CD4-positive, alpha-beta T cell treated with Interleukin-4 for 1 hour (primary cell): ENCODE measurements at places on chromosomes 12 and 14.
A peak's percentile ranks its signal among the peaks of the same experiment; 100 is the strongest.

GRCh38 chr12:49974677-49975317 lies 2.0 kb downstream of the AQP6 start:
- no peak for DNase-seq

GRCh38 chr14:74255281-74255680 lies 16.0 kb downstream of the VSX2 start:
- DNase-seq: no peak

- DNase-seq: no peak
These were observed 23.5 kb downstream of the RBMS2 start for GRCh38 chr12:56545023-56545604.

GRCh38 chr14:54451961-54452360 lies 10.8 kb upstream of the CNIH1 start:
- no peak for DNase-seq

DNA sequence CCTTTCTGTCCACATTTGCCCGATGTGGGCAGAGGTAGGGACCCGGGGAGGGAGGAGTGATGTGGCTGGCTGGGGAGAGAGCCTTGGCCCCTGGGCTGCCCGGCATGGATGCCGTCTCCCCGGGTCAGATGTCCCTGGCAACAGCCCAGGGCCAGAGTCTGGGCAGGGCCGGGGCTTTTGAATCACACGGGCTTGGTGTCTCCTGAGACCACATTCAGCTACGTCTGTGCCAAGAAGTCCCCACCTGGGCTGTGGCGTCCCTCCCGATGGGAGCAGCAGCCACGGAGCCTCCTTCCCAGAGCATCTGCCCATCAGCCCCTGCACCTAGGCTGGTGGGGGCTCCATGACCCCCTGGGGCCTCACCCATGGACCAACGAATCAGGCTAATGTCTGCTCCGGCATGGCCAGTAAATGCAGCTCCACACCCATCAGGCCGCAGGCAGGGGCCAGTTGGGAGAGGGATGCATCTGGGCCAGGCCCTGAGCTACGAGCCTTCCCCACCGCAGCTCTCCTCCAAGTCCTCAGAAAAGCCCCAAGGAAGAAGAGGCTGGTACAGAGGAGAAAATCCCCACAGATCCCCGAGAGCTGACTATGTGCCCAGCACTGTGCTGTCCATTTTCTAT lies 109.4 kb downstream of the RFLNA start:
- no peak for DNase-seq

- DNase-seq: peak; percentile 88
These were observed at the start of gene C12orf75 for GRCh38 chr12:105330283-105330930. Gene C12orf75, plus strand, starts transcription at chr12:105330691. Its CDS starts 201 bp downstream, at chr12:105330892.

GRCh38 chr12:88391556-88391955 lies 188.7 kb downstream of the KITLG start:
- DNase-seq: no peak

- DNase-seq: no peak
These were observed 135.2 kb upstream of the C14orf180 start for GRCh38 chr14:104444159-104445030.

GRCh38 chr12:50747817-50748216 lies 16.1 kb upstream of the ATF1 start:
- no peak for DNase-seq

DNA sequence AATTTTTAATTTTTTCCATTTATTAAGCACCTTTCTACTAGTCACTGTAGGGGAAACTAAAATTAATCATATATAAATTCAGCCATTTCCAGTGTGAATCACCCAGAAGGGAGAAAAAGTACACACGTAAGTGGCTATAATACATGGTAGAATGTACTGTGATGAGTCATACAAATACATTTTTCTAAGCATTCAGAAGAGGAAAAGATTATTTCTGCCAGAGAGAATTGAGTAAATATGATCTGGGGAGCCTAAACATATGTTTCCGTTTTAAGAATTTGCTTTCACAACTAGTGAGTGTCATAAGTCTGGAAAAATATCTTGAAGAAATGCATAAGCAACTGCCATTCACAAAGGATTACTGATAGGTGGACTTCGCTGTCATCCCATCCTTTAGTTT lies 102.8 kb downstream of the TGFB3 start:
- DNase-seq: no peak

GRCh38 chr12:53722450-53723041 lies 4.7 kb downstream of the CALCOCO1 start:
- no peak for DNase-seq
